SW480 (cell line): ENCODE measurements at places on chromosomes 2 and 18.
A peak's percentile ranks its signal among the peaks of the same experiment; 100 is the strongest.

GRCh38 chr2:1869248-1869647, 124.9 kb upstream of the PXDN start:
- DNase-seq = no peak

- DNase-seq = no peak
These were observed 3.8 kb upstream of the SIGLEC15 start for GRCh38 chr18:45821711-45822110.

GRCh38 chr2:6556755-6557154, 309.0 kb downstream of the CMPK2 start:
- DNase-seq = peak; percentile 70

GRCh38 chr2:26710743-26711456, 18.4 kb downstream of the KCNK3 start:
- no peak for DNase-seq

GRCh38 chr18:70025580-70025979, 77.9 kb upstream of the CD226 start:
- no peak for DNase-seq

DNA sequence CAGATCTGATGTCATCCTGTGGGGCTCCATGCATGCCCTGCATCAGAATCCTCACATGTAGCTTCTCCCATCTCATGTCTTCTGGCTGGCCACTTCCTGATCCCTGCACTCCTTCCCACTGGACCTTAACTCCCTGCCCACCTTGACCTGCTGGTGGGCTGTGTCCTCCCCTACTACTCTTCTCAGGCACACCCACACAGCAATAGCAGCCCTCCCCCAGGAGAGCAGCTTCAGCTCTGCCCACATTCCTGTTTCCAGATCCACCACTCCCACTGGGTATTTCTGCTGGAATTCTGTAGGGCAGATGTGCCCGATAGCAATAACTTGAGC, 137.0 kb upstream of the HS6ST1 start:
- DNase-seq = no peak

- peak; percentile 2 for DNase-seq
These were observed 219.2 kb downstream of the LRP1B start for GRCh38 chr2:141911485-141912066.

DNA sequence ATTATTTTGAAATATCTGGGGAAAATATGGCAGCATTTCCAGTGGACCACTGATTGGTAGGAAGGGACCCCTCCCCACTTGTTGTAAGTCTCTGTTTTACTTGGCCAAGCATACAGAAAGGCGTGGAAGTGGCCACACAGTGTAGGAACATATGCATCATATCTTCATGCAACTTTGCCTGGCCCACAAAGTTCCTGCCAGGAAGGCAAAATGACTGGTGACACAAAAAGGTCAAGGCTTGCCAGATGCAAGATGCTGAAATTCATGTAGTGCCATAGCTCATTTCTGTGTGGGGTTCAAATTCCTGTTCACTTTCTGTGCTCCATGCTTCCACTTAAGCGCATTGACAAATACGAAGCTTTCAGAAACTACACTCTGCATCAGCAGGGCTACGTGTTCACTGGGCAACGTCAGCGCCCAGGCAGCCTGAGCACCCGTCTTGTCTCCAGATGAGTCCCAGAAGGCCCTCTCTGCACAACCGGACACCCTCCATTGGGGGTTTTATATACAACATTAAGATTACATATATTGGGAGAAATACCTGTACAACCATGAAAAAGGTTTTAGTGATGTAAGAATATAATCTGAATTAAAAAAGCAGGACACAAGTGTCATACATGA, 3.6 kb downstream of the DYNC2LI1 start:
- no peak for DNase-seq

DNA sequence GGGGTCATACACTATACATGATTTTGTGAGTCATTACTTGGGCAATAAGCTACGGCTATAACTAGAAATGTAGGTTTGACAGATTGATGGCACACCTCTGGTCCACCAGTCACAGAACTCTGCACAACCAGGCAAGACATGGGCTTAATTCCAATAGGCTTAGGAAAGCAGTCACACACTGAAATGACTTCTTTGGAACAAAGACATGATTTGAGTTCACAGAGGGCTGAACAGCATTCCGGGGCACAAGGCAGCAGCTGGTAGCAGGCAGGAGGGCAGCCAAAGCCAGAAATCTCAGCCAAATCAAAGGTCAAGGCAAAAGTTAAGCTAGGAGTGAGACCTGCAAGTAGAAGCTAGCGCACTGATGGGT, 27.4 kb downstream of the FABP1 start:
- DNase-seq = no peak

DNA sequence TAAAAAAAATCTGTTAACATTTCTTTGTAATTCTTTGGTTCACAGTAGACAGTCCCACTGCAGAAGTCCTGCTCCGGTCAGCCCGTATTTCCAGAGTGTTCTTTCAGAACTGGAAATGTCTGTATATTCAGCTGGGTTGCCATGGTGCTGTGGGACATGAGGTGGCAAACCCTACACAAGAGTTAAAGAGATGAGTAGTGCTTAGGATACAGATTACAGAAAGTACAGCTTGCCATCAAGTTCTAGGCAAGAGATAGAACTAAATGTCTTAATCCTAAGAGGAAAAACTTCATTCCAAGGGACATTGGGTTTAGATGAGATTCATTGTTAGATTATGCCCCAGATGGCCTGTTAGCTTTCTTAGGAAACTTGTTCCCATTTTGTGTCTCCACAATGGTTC, 60.1 kb downstream of the FMNL2 start:
- no peak for DNase-seq

- DNase-seq = no peak
These were observed 36.7 kb upstream of the NEB start for GRCh38 chr2:151770995-151771394.

- peak; percentile 69 for DNase-seq
These were observed 577 bp downstream of the EHBP1 start for GRCh38 chr2:62705859-62706720.

GRCh38 chr2:8487461-8487932, 194.4 kb upstream of the ID2 start:
- DNase-seq = no peak

DNA sequence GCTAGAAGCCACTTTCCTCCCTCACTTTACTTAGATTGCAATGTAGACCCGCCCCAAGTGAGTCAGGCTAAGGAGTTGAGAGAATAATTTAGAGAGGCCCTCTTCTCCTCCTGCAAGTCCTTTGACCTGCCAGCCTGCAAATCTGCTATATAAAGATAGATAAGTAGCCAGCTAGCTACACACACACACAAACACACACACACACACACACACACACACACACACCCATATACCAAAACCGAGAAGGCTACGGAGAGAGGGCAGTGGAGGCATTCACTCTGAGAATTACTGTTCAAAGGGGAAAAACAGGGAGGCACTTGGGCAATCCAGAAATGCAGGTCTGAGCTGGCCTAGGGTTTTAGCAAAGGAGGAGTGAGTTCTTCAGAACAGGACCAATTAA, 23.0 kb upstream of the SMAD7 start:
- DNase-seq = no peak

DNA sequence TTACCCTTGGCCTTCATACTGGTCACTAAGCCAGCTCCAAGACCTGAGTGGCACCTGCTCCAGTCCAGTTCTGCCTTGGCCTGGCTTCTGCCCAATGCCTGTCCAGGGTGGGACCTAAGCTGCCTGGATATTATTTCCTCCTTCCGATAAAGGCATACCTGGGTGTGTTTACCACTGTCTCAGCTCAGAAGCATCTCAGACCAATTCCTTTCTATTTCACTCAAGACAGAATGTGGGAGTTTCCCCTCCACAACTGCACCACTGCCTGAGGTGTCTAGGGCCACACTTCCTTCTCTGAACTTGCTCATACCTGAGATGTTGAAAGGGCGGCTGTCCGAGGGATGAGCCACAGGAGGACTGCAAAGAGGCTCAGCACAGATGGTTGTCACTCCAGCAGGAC, 18.4 kb upstream of the CAB39 start:
- no peak for DNase-seq

- DNase-seq = no peak
These were observed 34.1 kb downstream of the RIT2 start for GRCh38 chr18:43081396-43081795.
